HuH-7 (cell line): ENCODE measurements at places on chromosomes 1 and 21.

- DNase-seq: no peak
Observed at GRCh38 chr1:224245188-224245587, 62.1 kb downstream of the DEGS1 start.

DNA sequence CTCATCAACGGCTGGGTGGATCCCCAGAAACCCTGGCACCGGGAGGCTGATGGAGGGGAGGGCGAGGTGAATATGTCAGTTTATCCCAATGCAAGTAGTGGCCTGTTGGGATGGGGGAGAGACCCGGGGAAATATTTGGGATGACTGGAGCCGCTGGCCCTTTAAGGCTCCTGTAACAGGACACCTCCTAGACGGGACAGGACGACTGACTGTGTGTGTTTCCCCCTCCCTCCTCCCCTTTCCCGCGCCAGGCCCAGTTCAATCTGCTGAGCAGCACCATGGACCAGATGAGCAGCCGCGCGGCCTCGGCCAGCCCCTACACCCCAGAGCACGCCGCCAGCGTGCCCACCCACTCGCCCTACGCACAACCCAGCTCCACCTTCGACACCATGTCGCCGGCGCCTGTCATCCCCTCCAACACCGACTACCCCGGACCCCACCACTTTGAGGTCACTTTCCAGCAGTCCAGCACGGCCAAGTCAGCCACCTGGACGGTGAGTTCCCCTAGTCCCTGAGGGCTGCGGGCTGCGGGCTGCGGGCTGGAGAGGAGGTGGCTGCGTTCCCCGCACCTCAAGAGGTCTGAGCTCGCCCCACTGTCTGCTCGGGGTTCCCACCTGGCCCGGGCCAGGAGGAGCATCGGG is 44.8 kb upstream of the CCDC27 start:
- no peak for DNase-seq

- DNase-seq: no peak
Observed at GRCh38 chr1:182681568-182681912, 2.8 kb downstream of the RGS8 start.

GRCh38 chr21:42703136-42703908 is 49.9 kb downstream of the PDE9A start:
- DNase-seq: no peak

DNA sequence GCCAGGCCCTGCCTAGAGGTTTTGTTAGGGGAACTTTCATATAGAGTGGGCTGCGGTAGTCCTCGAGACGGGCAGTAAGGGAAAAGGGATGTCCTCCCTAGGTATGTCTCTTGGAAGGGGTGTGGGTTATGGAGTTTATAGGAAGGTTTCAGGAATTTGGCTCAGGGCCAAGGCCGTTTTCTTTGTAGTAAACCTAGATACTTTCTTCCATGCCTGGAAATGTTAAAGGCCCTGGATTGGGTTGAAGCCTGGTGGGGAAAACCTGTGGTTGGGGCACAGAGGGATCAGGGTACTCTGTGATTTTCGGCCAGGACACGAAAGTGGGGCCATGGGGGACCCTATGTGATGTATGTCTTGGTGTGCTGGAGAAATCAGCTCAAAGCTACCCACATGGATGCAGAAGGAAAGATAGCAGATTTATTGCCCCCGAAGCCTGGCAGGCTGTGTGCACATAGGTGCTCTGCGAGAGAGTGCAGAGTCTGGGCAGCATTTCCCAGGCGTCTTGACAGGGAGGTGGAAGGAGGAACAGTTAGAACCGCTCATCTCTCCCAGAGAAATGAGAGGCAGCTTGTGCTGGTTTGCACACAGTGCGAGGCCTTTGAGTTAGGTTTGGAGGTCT is 1.7 kb downstream of the SNAP47 start:
- DNase-seq: no peak
